ENCODE measurements at places on chromosomes 11 and 22.

- DNase-seq, result no peak
These were observed 63.8 kb upstream of the WNT7B start for GRCh38 chr22:46040471-46041465.

DNA sequence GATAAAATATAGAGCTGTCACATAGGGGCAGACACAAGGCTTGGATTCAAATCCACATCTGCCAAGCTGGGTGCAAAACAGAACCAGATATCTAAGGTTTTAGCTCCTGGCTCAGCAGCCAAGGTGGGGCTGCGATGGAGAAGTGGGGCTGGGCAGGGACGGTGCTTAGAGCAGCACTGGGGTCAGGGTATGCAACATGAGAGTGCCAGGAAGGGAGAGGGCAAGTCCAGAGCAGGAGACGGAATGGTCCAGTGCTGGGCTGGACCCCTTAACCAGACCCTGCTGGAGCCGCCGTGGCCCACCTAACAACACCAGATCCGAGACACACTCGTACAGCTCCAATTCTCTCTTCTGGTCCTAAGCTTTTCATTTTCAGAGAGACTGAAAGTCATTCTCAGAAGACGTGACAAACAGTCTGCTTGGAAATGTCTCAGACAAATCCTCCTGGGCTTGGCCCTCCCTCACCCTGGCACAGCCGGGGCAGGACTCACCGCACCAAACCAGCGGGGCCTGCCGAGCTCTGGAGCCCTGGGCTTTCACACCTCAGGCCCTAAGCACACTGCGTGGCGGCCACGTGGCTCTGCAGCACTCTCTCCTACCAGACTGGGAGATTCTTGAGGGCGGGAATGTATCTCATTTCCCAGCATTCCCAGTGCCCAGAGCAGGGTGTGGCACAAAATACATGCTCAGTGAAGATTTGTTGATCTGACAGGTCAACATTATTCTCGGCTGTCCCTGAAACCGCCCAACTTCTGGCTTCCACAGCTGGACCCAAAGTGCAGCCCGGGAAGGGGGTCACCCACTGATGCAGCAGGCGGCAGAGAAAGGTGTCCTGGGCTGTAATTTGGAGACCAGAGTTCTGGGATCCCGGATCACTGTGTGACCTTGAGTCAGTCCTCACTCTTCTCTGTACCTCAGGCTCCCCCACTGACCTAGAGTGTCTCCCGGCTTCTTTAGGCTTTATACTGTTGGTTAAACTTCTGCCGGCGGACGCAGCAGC is 11.6 kb downstream of the LRRC32 start:
- no peak for DNase-seq

DNA sequence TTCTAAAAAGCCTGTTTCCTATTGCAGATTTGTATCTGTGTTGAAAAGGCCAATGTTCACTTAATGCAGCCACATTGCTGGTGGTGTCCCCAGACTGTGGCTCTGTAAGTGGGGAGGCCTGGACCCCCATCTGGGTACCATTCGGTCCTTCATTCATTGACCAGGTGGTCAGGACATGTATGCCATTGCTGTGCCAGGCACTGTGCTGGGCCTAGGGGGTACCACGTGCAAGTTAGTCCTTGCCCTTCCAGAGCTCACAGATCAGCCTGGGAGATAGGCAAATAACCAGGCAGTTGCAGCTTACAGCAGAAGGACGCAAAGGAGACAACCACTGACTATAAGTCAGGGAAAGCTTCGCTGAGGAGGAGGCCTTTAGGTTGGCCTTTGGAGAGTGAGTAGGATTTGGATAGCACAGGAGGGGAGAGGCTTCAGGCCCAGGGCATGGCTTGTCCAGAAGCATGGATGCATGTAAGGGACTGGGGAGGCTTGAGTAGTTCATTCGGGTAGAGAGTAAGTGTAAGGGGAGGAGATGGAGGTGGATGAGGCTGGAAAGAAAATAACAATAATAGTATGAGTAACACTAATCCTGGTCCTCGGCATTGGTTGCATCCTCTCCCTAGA is 5.0 kb downstream of the PRDM11 start:
- no peak for DNase-seq

DNA sequence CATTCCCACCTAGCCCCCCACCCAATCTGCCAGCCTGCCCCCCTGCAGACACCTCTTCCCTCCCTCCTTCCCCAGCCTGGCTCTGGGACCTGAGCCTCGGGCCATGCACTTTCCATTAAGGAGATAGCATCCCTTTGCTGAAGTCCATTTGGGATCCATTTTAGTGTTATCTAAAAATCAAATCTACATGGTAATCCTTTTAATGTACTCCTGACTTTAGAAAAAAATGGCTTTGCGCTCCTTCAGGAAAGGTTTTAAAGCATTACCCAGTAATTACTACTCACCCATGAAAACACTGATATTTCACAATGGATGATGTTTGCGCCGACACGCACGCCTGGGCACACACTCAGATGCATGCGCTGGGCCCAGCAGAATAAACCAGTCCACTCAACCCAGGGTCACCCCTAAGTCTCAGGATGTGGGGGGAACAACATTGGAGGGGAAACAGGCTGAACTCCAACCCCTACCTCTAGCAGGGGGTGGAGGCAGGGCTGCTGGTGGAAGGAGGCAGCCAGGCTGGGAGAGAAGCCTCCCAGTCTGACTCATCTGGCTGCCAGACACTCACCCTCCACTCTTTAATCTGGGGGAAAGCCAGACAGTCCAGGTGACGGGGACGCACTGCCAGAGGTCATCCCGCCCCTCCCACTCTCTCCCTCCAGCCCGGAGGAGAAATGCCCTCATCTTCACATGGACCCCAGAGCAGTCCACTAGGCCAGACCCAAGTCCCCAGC is 29.8 kb downstream of the LMO1 start:
- no peak for DNase-seq

- no peak for DNase-seq
These were observed 15.6 kb upstream of the CRYBB3 start for GRCh38 chr22:25183949-25184619.

DNA sequence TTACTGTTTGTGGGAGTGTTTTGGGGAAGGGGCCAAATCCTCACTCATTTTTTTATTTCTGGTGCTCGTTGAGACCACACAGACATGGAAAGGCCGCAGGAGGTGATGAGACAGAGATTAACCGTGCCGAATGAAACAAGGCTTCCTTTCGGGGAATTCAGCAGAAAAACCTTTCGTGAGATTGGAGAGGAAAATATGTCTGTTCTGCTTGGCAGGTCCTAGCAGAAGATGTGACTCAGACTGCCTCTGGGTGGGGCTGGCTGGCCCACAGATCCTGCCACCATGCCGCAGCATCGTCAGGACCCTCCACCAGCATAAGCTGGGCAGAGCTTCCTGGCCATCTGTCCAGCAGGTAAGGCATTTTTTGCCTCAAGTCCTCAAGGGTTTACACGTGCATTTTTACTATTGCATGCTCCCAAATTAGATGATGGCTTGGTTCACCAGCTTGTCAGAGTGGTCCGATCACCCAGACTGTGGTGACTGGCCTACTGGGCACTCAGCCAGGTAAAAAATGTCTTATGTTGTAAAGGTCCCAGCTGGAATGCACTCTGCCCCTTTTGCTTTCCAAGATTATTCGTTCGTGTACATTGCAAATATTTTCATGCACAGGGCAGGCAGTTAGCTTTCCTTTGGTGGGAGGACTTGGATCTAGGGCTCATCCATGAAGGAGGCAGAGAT is 1.5 kb downstream of the DDB2 start:
- no peak for DNase-seq

DNA sequence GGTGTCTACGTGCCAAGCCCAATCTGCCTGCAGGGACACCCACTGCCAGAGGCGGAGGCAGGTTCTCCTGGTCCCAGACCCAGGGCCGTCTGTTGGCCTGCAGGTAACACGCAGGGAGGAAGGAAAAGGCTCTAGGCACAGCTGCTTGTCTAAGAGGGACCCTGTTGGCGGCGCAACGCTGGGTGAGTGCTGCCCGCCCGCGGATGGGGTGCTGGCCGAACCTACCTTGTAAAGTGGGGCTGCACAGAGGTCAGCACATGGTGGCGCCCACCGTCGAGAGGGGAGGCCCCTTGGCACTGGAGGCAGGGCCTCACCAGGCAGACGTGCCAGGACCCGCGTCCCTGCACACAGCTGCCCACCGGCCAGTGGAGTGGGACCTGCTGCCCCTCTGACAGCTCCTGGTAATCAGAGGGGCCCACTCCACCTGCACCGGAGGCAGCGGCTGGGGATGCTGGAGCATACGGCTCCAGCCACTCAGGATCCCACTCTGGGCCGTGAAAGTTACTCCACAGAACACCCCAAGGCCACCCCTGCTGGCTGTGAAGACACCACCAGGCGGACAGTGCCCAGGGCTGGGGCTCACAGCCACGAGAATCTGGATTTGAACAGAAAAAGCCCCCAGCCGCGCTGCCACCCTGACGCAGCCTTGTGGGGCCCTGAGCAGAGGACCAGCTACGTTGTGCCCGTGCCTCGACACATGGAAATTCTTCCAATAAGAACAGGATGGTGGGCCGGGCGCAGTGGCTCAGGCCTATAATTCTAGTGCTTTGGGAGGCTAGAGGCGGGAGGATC is 24.0 kb downstream of the TBX1 start:
- DNase-seq, result no peak

Data from right renal pelvis (tissue), 4 donors.